ENCODE measurements at places on chromosomes 5 and 9.

- H3K27ac ChIP-seq = no peak overlapping the region
- H3K36me3 ChIP-seq = no peaks in the 10 kb centered on the region
- no peak overlapping the region for H3K4me3 ChIP-seq
- no peaks in the 10 kb centered on the region for H3K27me3 ChIP-seq
These were observed 3.9 kb downstream of the MVB12B start for GRCh38 chr9:126330536-126330935.

- H3K36me3 ChIP-seq = peaks cover 7% of the 10 kb centered on the region
- H3K27me3 ChIP-seq = no peaks in the 10 kb centered on the region
- peaks cover 2% of the 10 kb centered on the region for H3K4me1 ChIP-seq
- DNase-seq = no peak
- no peak overlapping the region for H3K27ac ChIP-seq
These were observed 207.0 kb downstream of the GAPVD1 start for GRCh38 chr9:125468646-125469045.

DNA sequence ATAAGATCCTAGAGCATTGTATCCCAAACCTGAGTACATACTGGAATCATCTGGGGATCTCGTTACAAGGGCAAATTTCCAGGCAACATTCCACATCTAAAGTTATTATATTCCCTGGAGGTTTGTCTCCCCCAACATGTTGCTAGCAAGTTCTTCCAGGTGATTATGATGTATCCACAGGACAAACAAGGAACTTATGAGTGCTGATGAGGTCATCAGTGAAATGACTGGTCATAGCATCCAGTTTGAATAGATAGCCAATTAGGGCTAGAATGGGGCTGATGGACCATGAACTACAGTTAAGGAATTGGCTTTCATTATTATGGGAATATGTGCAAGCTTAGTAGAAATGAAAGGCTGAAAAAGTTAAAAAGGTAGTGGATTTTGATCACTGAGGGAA, 115.2 kb downstream of the CWC27 start:
- no peak for DNase-seq
- no peak overlapping the region for H3K4me3 ChIP-seq
- H3K36me3 ChIP-seq = peaks cover 2% of the 10 kb centered on the region
- H3K4me1 ChIP-seq = no peaks in the 10 kb centered on the region

- no peak overlapping the region for H3K4me3 ChIP-seq
- H3K27ac ChIP-seq = no peak overlapping the region
- H3K27me3 ChIP-seq = peaks cover 10% of the 10 kb centered on the region
These were observed 16.3 kb upstream of the OBP2B start for GRCh38 chr9:133225171-133226011.

GRCh38 chr5:106818552-106818951, 852.2 kb downstream of the EFNA5 start:
- no peaks in the 10 kb centered on the region for H3K4me1 ChIP-seq
- DNase-seq = no peak
- no peaks in the 10 kb centered on the region for H3K27me3 ChIP-seq
- H3K36me3 ChIP-seq = no peaks in the 10 kb centered on the region

DNA sequence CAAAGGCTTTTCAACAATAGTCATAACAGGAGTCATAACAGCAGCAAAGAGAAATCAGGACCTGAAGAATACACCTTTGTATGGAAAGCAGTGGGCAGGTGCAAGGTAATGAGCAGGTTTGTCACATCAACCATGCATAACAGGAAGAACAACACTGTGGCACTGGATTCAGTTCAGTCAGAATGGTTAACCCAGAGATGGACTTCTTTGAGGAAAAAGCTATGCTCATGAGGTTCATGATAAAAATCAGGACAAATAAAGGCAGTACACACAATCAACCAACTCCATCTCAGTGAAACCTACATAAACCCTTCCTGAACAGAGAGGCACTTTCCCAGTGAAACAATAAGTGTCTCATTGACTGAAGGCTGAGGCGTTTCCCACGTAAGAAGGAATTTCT, 27.0 kb downstream of the ABITRAM start:
- H3K4me3 ChIP-seq = no peak overlapping the region
- H3K4me1 ChIP-seq = no peaks in the 10 kb centered on the region
- DNase-seq = no peak
- H3K36me3 ChIP-seq = peaks cover 5% of the 10 kb centered on the region

DNA sequence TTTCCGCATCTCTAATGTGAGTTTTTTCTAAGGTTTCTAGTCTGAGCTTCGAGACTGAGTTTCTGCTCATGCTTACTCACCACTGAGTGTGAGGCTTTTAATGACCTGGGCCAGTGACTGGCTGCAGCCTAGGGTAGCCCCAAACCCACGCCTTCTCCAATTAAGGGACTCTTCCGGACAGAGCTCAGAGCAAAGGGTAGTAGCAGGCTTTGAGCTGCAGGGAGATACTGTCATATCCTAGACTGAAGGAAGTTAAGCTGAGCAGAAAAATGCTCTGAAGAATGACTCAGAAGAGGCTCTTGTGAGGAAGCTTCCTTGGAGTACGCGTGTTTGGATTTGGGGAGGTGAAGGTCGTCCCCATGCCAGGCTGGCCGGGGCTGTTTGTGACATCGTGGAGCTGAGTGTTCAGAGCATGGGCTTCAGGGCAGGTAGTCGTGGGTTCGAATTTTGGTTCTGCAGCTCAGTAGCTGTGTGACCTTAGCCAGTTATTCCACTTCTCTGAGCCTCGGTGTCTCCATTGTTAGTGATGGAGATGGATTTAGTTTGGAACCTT, 3.5 kb downstream of the USP20 start:
- H3K4me3 ChIP-seq = peak overlapping the region; percentile 64
- H3K27me3 ChIP-seq = no peaks in the 10 kb centered on the region
- peak overlapping the region; percentile 89 for H3K27ac ChIP-seq
- peaks cover 10% of the 10 kb centered on the region for H3K36me3 ChIP-seq
- peaks cover 66% of the 10 kb centered on the region for H3K4me1 ChIP-seq
- peak; percentile 34 for DNase-seq

GRCh38 chr5:126947146-126948010, 83.0 kb downstream of the MARCHF3 start:
- DNase-seq = no peak
- H3K36me3 ChIP-seq = no peaks in the 10 kb centered on the region
- no peaks in the 10 kb centered on the region for H3K27me3 ChIP-seq

GRCh38 chr9:76297721-76298239, 96.4 kb downstream of the RFK start:
- H3K4me1 ChIP-seq = peaks cover 2% of the 10 kb centered on the region
- no peak for DNase-seq
- no peak overlapping the region for H3K27ac ChIP-seq
- H3K27me3 ChIP-seq = no peaks in the 10 kb centered on the region
- no peak overlapping the region for H3K4me3 ChIP-seq

GRCh38 chr5:122972877-122973276, 63.6 kb downstream of the PPIC start:
- no peaks in the 10 kb centered on the region for H3K4me1 ChIP-seq
- no peak overlapping the region for H3K27ac ChIP-seq
- H3K36me3 ChIP-seq = no peaks in the 10 kb centered on the region

DNA sequence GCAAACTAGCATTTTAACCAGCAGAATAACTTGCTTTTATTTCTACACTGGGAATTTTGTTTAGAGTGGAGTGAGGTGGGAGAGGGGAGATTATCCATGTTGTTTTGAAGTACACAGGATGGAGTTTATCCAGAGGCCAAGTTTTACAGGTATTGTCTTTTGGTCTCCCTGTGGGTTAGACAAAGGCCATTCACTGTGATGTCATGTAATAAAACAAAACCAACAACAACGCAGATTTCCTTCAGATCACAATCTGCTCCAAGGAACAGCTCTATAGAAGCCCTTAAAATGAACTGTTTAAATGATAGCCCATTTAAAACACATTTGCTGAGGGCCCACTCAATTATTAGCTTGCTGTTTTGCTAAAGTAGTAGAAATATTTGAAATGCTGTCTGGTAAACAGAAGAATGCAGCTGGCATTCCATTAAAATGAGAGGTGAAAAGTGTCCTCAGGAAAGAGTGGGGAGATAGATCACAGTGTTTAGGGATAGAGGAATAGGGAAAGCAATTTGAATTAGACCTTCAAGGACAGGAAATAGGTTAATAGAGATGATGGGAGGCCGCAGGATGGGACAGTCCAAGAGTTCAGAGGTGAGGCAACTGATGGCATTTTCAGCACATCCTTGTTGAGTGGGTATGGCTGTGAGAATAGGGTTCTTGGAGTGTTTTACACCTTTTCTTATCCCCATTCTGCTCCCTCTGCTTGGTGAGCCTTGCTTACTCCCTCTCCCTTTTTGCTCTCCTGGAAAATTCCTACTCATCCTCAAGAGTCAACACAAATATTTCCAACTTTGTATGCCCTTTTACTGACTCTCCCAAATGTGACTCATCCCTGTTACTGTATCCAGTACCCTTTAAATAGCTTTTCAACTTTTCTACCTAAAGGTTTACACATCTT, 140.1 kb upstream of the NR3C1 start:
- H3K27ac ChIP-seq = no peak overlapping the region
- H3K36me3 ChIP-seq = no peaks in the 10 kb centered on the region
- no peak overlapping the region for H3K4me3 ChIP-seq
- H3K4me1 ChIP-seq = no peaks in the 10 kb centered on the region

GRCh38 chr9:89149726-89150125, 28.9 kb downstream of the SHC3 start:
- no peak for DNase-seq
- H3K27me3 ChIP-seq = peaks cover 59% of the 10 kb centered on the region
- no peak overlapping the region for H3K27ac ChIP-seq
- peaks cover 16% of the 10 kb centered on the region for H3K4me1 ChIP-seq
- no peak overlapping the region for H3K4me3 ChIP-seq

GRCh38 chr9:12784461-12785259, 9.8 kb downstream of the LURAP1L start:
- no peak for DNase-seq
- H3K4me1 ChIP-seq = no peaks in the 10 kb centered on the region
- no peak overlapping the region for H3K27ac ChIP-seq
- H3K27me3 ChIP-seq = no peaks in the 10 kb centered on the region
- no peaks in the 10 kb centered on the region for H3K36me3 ChIP-seq
- no peak overlapping the region for H3K4me3 ChIP-seq

DNA sequence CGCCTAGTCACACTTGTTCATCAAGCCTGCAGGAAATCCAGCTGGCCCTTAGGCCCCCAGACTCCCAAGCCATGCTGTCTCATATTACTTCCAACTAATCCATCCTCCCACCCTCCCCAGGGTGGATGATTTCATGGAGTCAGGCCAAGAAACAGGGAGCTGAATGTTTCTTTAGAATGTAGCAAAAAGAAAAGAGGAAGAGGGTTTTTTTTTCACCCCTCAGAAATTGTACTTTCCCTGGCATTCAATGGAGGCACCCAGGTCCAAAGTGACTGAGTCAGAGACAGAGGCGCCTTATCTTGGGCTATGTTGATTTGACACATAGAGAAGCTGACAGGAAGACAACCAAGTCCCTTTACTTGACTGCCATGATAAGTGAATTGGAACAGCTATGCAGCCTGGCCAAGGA, 260.2 kb upstream of the NR4A3 start:
- no peak for DNase-seq
- H3K27ac ChIP-seq = no peak overlapping the region
- no peak overlapping the region for H3K4me3 ChIP-seq
- no peaks in the 10 kb centered on the region for H3K4me1 ChIP-seq
- H3K27me3 ChIP-seq = peaks cover 3% of the 10 kb centered on the region

DNA sequence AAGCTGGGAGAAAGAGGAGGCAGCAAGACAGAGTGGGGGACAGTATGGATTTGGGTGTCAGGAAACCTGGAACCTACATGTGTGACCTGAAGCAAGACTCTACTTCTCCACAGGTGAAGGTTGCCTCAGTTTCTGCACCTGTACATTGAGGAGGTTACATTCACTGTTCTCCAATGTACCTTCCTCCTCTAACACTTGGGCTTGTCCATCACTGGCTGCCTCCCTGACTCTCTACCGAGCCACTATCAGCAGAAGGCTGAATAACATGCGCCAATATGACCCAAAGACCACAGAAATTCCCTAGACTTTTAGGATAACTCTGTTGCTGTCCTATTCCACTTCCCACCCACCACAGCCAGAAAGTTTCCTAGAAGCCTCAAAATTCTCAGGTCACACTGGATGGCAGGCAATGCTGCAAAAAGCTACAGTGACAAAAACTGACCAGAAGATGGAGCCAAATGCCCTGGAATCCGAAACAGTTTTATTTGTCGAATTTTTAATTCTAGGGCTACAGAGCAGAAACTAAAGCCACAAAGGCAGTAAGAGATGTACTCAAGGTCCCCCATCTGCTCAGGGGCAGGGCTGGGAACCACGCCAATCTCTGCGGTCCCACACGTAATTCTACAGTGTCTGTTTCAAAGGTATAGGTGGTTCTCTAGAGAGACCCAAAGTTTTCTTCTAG, 64.4 kb downstream of the FAM114A2 start:
- no peak overlapping the region for H3K27ac ChIP-seq
- H3K27me3 ChIP-seq = no peaks in the 10 kb centered on the region
- peak; percentile 34 for DNase-seq
- H3K4me3 ChIP-seq = no peak overlapping the region

GRCh38 chr5:172668594-172669071, 27.6 kb downstream of the NEURL1B start:
- no peaks in the 10 kb centered on the region for H3K4me1 ChIP-seq
- no peak overlapping the region for H3K27ac ChIP-seq
- H3K27me3 ChIP-seq = no peaks in the 10 kb centered on the region
- no peak overlapping the region for H3K4me3 ChIP-seq

DNA sequence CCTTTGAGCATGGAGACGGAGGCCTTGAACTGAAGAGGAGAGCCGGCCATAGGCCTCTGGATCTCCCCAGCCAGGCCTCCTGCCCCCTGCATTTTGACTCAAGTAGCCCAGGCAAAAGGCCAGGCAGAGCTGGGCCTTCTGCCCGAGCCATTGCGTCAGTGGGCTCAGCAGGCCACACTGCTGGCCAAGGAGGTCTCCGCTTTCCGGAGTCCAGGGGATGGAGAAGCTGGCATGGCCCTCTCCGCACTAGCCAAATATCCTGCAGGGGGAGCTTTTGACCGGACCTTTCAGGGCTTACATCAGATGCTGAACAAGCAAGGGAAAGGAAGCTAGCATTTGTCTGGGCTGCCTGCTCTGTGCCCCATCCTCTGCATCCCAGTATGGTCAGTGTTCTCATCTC, 386.8 kb downstream of the TRIM36 start:
- H3K36me3 ChIP-seq = no peaks in the 10 kb centered on the region
- H3K27me3 ChIP-seq = no peaks in the 10 kb centered on the region
- no peak for DNase-seq
- H3K27ac ChIP-seq = no peak overlapping the region
- H3K4me1 ChIP-seq = no peaks in the 10 kb centered on the region

DNA sequence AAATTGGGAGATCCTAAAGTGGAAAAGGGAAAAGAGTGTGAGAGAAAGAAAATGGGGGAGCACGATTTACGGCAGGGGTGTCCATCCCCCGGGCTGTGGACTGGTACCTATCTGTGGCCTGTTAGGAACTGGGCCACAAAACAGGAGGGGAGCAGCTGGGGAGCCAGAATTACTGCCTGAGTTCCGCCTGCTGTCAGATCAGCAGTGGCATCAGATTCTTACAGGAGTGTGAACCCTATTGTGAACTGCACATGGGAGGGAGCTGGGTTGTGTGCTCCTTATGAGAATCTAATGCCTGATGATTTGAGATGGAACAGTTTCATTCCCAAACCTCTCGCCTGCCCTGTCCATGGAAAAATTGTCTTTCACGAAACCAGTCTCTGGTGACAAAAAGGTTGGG, 108.3 kb upstream of the ADAMTSL1 start:
- H3K4me1 ChIP-seq = no peaks in the 10 kb centered on the region
- no peaks in the 10 kb centered on the region for H3K27me3 ChIP-seq
- no peak overlapping the region for H3K4me3 ChIP-seq
- H3K36me3 ChIP-seq = no peaks in the 10 kb centered on the region
- no peak for DNase-seq
- H3K27ac ChIP-seq = no peak overlapping the region
